GM23338 (cell line): ENCODE measurements at places on chromosomes 2 and 18. TPM values are rescaled to one million over a fixed set of nuclear protein-coding genes. Genes with fewer than 3 reads are reported as not detected.
A peak's percentile ranks its signal among the peaks of the same experiment; 100 is the strongest.

Gene ASB18
- total RNA-seq = not detected in 2 replicates

DNA sequence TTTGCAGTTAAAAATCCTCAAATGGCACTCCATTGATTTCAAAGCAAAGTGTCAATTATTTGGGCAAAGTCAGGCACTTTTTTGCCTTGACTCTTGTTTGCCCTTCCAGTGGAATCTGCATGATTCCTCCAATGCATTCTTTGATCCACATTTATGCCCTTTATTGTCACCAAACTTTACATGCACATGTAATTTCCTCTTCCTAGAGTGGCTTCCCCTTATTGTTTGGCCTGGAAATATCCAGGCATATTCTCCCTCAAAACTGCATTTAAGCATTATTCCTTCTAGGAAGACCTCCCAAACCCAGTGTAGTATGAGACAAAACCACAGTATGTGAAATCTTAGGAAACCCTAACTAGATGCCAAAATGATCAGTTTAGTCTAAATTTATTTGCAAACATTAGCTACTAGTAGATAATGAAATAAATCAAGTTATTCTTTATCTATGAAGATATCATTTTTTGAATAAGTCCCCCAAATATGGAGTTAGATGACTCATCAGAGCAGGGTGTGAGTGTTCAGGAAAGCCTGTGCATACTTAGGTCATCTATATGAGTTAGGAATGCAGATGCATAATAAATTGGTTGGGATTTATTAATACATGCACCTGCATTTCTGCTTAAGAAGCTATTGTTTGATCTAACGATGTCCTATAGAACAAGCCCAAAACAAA is 433.3 kb upstream of the TCF4 start:
- H3K36me3 ChIP-seq = no peaks in the 10 kb centered on the region
- no peak overlapping the region for H3K4me3 ChIP-seq
- H3K4me1 ChIP-seq = no peaks in the 10 kb centered on the region
- no peak overlapping the region for H3K27ac ChIP-seq
- DNase-seq = no peak

GRCh38 chr2:43169099-43169945 is 57.1 kb downstream of the ZFP36L2 start:
- DNase-seq = no peak
- H3K4me1 ChIP-seq = no peaks in the 10 kb centered on the region; the same call in 1 of the 2 replicates
- H3K27ac ChIP-seq = no peak overlapping the region
- 0 out of 2 replicates have a peak, but pooled peaks cover 2% of the 10 kb centered on the region for H3K36me3 ChIP-seq
- H3K4me3 ChIP-seq = no peak overlapping the region
- no peaks in the 10 kb centered on the region for H3K27me3 ChIP-seq

- no peak overlapping the region for H3K27ac ChIP-seq
- H3K4me1 ChIP-seq = no peaks in the 10 kb centered on the region
- no peaks in the 10 kb centered on the region for H3K36me3 ChIP-seq
These were observed 201.1 kb downstream of the ZNF804A start for GRCh38 chr2:184799379-184799778.

Gene PDE1A
- 0.28 and 0.47 TPM in 2 replicates for total RNA-seq

DNA sequence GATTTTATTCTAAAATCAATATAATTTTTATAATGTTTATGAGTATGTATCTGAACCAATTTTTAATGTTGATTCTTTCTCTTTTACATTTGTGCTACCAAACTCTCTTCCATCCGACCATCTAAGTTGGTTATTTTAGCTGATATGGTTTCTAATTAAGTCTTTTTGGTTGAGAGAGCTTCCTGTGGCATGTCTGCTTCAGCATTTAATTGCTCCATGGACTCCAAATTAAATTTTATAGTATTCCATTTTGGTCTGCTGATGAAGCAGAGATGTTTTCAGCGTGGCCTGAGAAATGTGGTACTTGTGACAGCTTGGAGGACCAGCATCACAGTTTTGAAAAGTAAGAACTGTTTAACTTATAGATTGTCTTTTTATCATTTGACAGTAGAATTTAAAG is 105.6 kb downstream of the EHBP1 start:
- no peak for DNase-seq
- no peak overlapping the region for H3K4me3 ChIP-seq
- no peaks in the 10 kb centered on the region for H3K36me3 ChIP-seq

Gene RAD51AP2
- 0.38 TPM in 1 of 2 replicates, not detected in the other for total RNA-seq

- no peaks in the 10 kb centered on the region for H3K27me3 ChIP-seq
- DNase-seq = peak; percentile 96
- H3K27ac ChIP-seq = peak within 1 kb of the TSS; percentile 98
- peak within 1 kb of the TSS; percentile 87 for H3K4me3 ChIP-seq
- peaks cover 17% of the 10 kb centered on the region for H3K4me1 ChIP-seq
- H3K36me3 ChIP-seq = no peaks in the 10 kb centered on the region
These were observed at the start of gene UGP2 for GRCh38 chr2:63841254-63842022. UGP2 (plus strand) TSS chr2:63841896; CDS start chr2:63842186, 290 bp downstream.

Gene TMEM247
- not detected in 2 replicates for total RNA-seq

GRCh38 chr2:59413751-59414570 is 1139.5 kb downstream of the BCL11A start:
- H3K4me3 ChIP-seq = no peak overlapping the region
- no peaks in the 10 kb centered on the region for H3K27me3 ChIP-seq
- DNase-seq = no peak
- no peaks in the 10 kb centered on the region for H3K36me3 ChIP-seq

- no peaks in the 10 kb centered on the region for H3K36me3 ChIP-seq
- DNase-seq = no peak
- no peaks in the 10 kb centered on the region for H3K27me3 ChIP-seq
- H3K27ac ChIP-seq = no peak overlapping the region
- H3K4me1 ChIP-seq = peaks cover 28% of the 10 kb centered on the region
These were observed 23.3 kb upstream of the CREB1 start for GRCh38 chr2:207506426-207506825.

DNA sequence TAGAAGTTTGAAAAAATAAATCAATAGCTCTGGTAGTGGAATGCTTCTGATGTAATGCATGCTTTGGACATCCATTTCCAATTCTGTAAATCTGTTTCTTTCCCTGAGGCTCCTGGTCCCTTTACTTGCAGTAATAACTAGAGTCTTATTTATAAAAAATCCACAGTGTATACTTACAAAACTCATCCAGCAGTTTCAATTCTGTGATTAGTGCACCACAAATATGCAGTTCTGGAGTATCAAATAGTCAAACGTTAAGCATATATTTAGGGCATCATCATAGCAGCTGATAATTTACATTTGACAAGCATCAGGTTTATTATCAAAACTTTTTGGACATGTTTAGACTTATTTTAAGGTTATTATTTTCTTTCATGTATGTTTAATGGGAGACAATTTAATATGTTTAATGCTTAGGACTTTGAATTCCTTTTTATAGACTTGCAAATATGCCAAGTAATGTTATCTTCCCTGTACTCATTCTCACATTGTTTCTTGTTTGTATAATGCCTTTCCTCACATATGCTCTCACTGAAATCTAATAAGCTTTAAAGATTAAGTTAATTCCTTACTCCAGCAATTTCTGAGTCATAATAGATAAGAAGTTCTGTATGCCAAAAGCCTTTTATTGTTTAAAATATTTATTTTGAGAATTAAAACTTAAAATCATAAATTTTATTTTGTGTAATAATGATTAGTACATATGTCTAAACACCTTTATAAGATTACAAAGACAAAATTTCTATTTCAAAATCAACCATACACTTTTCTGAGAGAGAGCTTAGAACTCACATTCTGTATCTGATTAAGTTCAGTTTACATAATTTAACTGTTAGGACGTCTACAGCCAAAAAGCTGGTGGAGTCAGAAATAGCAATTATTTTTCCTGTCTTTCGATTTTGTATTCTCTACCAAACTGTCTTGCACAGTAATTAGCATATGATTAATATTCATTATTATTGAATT is 341.5 kb upstream of the TMEFF2 start:
- peaks cover 4% of the 10 kb centered on the region for H3K4me1 ChIP-seq
- no peak overlapping the region for H3K27ac ChIP-seq
- no peaks in the 10 kb centered on the region for H3K27me3 ChIP-seq
- no peaks in the 10 kb centered on the region for H3K36me3 ChIP-seq

- H3K27me3 ChIP-seq = no peaks in the 10 kb centered on the region
- H3K4me3 ChIP-seq = no peak overlapping the region
- DNase-seq = no peak
- no peaks in the 10 kb centered on the region for H3K36me3 ChIP-seq
These were observed 28.5 kb downstream of the GPR55 start for GRCh38 chr2:230896346-230897115.

Gene IL36B
- total RNA-seq = not detected in 2 replicates

Gene HOXD4
- not detected in 2 replicates for total RNA-seq

DNA sequence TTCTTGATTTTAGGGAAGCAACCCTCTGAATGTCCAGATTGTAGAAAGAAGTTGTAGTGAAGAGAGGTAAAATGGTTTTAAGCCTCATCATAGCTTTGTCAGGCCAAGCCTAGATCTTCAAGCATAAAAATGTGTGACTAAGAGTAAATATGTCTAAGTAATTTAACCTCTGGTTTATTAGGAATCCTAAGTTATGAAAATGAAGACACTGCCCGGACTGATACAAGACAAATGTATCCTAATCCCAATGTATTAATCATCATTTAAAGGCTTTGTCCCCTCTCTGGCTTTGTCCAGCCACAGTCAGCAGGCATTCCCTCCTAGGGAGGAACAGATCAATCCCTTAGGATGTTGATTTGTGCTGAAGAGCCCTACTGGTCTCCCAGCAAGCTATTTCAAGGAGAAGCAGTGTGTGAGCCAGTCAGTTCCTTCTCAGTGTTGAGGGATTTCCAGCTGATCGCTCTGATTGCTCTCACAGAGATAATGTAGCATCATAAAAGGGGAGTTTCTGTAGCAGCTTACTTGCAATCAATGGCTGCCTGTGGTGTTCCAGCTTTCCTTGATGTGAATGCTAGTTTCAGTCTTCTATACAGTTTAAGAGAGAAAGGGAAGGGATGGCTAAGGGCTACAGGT is 796.1 kb downstream of the EPHA4 start:
- DNase-seq = peak; percentile 6
- peaks cover 2% of the 10 kb centered on the region; the same call in 1 of the 2 replicates for H3K27me3 ChIP-seq
- no peak overlapping the region for H3K27ac ChIP-seq
- no peaks in the 10 kb centered on the region for H3K36me3 ChIP-seq

- H3K4me1 ChIP-seq = no peaks in the 10 kb centered on the region
- no peaks in the 10 kb centered on the region for H3K27me3 ChIP-seq
- no peak overlapping the region for H3K27ac ChIP-seq
- no peak overlapping the region for H3K4me3 ChIP-seq
- DNase-seq = no peak
These were observed 5.9 kb downstream of the SCYGR3 start for GRCh38 chr2:227608561-227609338.

Gene UGT1A7
- total RNA-seq = not detected in 2 replicates

GRCh38 chr2:216517447-216518225 is 19.0 kb downstream of the RPL37A start:
- no peaks in the 10 kb centered on the region for H3K27me3 ChIP-seq
- no peak overlapping the region for H3K4me3 ChIP-seq
- DNase-seq = no peak
- H3K27ac ChIP-seq = no peak overlapping the region
- no peaks in the 10 kb centered on the region for H3K4me1 ChIP-seq

DNA sequence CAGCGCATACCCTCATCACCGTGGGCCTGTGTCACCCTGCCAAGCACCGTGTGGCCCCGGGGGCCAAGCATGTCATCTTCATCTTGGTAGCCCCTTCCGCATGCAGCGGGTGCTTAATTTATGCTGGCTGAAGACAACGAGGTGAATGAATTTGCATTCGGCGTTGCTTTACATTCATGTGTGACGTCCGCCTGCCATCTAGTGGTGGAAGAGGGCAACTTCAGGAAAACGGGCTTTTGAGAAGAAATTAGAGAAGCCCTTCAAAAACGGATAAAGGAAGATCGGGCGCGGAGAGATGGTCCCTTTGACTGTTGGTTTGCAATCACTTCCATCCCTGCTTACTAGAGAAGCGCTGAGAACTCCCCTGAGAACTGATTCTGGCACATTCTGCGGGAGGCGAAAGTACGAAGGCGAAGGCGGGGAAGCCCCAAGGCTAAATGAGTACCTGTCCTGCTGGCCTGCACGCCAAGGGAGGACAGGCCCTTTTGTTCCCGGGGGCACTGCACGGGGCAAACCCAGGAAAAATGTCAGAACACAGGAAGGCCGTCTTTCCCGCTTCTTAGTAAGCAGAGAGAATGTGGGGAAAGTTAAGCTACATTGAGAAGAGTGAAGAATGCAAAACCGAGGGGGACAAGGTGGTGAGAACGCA is 145.9 kb downstream of the ZNF516 start:
- H3K36me3 ChIP-seq = no peaks in the 10 kb centered on the region
- no peak overlapping the region for H3K27ac ChIP-seq
- peak; percentile 92 for DNase-seq
- no peaks in the 10 kb centered on the region for H3K4me1 ChIP-seq

GRCh38 chr2:218993345-218994315 is at the start of gene CRYBA2:
CRYBA2 (minus strand) TSS chr2:218993422; CDS start chr2:218993176, 246 bp downstream.
- no peaks in the 10 kb centered on the region for H3K36me3 ChIP-seq
- H3K4me1 ChIP-seq = peaks cover 21% of the 10 kb centered on the region
- peak within 1 kb of the TSS; percentile 47 for H3K4me3 ChIP-seq
- no peak within 1 kb of the TSS for H3K27ac ChIP-seq

Gene RDH14
- total RNA-seq = 38.0 and 38.1 TPM in 2 replicates

DNA sequence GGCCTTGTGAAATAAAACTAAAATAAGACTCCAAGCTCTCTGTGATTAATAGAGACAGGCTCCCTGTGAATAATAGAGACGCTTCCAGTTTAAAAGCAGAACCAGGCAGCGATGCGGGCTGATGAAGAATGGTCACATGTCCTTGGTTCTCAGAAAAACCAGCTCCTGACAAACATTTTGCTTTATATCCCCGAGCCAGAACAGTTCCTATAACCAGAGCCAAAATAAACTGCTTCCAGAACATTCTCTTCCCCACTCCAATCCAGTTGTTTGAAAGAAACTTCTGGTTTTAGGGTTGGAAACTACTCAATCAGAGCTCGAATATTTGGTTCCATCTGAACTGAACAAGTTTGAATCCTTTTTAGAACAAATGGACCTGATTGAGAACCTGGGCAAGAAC is 213.7 kb downstream of the TSN start:
- no peaks in the 10 kb centered on the region for H3K27me3 ChIP-seq
- no peak for DNase-seq
- no peak overlapping the region for H3K27ac ChIP-seq
- H3K4me3 ChIP-seq = no peak overlapping the region
- peaks cover 4% of the 10 kb centered on the region; the same call in 1 of the 2 replicates for H3K4me1 ChIP-seq

DNA sequence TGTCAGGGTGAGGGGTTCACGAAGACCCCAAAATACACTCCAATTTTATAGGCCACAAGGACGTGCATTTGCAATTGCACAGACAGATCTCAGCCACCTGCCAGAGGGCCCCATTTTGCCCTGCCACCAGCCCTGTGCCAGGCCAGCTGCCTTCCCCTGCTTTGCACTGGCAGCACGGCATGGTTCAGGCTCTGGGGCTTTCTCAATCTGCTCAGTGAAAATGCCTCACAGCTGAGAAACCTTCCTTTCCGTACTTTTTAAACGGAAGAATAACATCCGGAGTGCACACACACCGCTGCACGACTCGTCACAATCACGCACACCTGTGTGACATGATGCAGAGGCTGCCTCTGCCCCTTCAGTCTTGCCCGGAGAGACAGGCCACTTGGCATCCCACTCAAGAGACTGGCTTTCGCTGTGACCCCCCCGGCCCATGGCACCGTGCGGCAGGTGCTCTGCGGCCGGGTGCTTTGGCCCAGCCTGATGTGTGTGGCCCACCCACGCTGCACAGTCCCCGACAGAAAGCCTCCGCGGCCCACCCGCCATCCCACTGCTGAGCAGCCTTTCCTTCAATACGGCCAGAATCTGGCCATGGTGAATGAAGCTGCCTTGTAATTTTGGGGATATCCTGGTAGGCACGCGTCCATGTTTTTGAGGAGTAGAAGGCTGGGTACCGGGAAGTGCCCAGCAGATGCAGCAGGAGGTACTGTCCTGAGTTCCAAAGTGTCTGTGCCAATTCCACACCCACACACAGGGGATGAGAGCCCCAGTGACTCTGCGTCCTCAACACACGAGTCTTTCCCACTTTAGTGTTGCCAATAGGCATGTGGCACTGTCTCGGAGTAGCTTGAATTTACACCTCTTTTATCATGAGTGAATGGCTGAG is 88.8 kb downstream of the USP40 start:
- H3K4me1 ChIP-seq = no peaks in the 10 kb centered on the region
- H3K4me3 ChIP-seq = no peak overlapping the region
- no peaks in the 10 kb centered on the region for H3K27me3 ChIP-seq
- H3K36me3 ChIP-seq = peaks cover 1% of the 10 kb centered on the region; the same call in 1 of the 2 replicates
- no peak overlapping the region for H3K27ac ChIP-seq
